ENCODE measurements at places on chromosomes 5 and 9.

DNA sequence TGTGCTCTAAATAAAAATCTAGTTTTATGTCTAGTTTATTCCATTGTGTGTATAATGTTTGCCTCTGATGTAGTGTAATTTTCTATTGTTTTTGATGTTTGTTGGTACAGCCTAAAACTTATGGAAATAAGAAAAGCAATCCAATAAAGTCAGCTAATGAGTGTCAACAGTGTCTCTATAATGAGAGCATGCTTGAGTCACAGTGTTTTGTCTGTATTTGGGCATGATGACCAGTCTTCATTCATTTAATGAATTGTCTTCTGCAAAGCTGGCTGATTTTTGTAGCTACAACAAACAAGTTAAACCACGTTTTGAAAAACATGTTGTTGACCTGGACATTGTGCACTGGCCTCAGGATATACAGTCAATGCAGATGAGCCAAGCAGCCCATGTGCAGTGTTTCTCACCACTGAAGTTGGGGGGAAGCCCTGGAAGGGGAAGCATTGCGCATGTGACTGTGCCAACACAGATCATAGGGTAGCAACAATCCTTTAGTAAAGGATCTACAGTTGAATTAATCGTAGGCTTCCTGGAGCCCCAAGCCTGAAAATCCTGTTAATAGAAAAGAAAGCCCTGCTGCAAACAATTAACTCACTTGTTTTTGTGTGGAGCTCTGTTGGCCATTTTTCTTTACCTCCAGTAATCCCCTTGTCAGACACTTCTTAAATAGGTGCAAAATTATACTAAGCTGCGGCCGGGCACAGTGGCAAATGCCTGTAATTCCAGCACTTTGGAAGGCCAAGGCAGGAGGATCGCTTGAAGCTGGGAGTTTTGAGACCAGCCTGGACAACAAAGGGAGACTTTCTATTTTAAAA is 88.0 kb downstream of the INIP start:
- DNase-seq = no peak

DNA sequence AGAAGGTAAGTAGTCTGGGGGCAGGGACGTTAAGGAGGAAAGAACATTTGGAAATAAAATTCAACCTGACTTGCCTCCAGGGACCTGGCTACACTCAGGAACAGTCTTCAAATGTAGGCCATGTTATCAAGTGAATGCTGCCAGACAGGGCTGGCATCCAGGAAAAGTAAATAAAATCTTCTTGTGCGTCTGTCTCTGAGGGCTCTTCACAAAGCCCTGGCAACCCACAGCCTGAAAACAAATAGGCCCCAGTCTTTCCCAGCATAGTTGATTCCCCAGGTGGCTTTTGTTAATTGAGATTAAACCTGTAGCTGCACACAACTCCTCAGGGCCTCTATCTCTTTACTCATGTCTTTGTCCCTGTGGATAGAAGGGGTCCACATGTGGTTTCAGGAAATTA is 55.4 kb downstream of the STK32A start:
- no peak for DNase-seq

- DNase-seq = no peak
Measured at GRCh38 chr9:70607926-70608325, 193.5 kb upstream of the KLF9 start.

DNA sequence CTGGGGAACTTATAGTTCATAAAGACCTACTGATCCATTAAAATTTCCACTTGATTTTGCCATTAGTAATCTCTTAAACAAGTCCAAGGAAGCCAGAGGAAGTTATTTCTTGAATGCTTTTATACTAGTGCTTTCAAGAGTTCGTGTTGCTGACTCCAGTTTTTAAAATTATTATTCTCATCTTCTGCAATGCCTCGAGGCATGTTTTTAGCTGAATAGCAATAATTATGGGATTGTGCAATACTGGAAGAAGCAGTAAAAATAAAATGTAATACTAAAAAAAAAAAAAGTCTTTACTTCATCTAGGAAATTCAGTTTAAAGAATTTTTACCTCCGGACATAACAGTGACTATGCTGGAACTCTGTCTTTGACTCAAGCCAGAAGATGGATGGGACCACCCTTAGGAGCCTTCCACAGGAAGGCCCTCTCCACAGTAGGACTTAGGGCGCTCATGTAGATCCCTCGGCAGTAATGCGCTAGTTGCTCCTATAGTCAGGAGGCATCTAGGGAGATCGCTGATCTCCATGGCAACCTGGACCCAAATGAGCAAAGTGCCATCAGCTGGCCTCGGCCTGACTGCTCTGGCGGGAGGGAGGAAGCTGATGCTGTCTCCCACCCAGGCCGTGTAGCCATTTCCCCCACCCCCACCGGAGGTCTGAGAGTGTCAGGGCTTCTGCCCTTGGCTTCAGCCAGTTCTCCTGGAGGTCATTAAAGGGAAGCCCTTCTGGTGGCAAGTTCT is 56.7 kb downstream of the DAPK1 start:
- no peak for DNase-seq

GRCh38 chr9:15238646-15239045 is 68.4 kb downstream of the TTC39B start:
- DNase-seq = no peak

- DNase-seq = no peak
Measured at GRCh38 chr5:101024299-101024698, 121.2 kb upstream of the ST8SIA4 start.

GRCh38 chr9:31445357-31445756 is 939.1 kb upstream of the ACO1 start:
- no peak for DNase-seq

DNA sequence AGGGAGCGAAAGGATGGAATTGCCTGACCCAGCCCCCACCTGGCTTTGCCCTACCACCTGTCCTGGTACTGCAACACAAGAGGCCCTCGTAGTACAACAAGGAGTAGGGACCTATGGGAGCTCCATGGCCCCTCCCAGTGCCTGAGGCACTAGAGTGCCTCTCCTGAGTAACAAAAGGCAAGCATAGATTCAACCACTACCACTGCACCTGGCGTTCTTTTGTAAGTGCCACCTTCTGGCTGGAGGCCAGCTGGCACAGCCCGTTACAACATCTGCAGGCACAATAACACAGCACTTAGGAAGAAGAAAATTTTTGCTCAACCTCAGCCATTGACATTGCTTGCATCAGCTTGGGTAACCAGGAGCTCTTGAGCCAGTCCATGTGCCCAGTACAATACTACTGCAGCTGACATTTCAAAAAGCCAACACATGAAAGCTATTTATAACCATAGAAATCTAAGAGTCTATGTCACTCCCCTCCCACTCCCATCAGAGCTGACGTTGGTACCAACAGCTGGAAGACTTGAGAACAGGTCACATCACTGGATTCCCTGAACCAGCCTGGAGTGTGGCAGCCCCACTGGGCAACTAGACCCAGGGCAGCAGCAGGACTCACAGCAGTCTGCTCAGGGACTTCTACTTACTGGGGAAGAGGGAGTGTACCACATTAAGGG is 17.7 kb upstream of the FAM174A start:
- DNase-seq = no peak

DNA sequence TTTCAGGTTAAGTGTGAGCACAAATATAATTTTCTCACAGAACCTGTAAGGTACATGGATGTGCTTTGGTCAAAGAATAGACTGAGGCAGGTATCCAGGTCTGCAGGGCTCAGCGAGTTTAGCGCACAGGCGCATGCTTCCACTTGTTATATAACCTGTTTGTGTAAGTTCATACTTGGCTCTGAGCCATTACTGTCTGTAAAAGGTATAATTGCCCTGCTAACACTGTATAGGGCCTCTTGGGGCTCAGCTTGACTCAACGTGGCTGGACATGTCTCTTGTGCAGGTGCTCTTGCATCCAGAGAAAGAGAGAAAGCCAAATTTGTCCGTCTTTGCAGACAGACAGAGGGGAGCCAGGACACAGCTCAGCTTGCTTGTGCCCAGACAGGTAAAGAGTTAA is 759.6 kb downstream of the MTRR start:
- DNase-seq = no peak

DNA sequence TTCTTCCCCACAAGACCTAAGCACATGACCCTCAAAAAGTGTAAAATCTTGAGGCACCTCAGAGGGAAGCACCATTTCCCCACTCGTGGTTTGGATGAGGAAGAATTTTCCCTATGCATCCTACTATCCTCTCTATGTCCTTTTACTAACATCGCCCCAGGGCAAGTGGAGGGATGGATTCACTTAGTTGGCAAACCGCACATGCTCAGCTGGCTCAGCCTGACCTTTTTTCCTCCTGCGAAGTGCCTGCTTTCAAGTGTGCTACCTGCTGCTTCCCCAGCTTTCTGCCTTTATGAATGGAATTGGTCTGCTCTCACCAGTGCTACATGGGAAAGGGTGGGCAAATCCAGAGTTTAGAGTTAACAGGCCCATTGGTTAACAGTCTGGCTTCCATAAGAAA is 56.6 kb upstream of the IFNK start:
- no peak for DNase-seq

Measured in stimulated activated CD4-positive, alpha-beta T cell treated with anti-CD3 and anti-CD28 coated beads, Interleukin-15, amount 100 ng/mL, for 24 hours (primary cell).